Stimulated activated CD4-positive, alpha-beta T cell treated with anti-CD3 and anti-CD28 coated beads, Interleukin-2, amount 100 ng/mL, for 4 hours (primary cell): ENCODE measurements at places on chromosomes 7 and 10.

DNA sequence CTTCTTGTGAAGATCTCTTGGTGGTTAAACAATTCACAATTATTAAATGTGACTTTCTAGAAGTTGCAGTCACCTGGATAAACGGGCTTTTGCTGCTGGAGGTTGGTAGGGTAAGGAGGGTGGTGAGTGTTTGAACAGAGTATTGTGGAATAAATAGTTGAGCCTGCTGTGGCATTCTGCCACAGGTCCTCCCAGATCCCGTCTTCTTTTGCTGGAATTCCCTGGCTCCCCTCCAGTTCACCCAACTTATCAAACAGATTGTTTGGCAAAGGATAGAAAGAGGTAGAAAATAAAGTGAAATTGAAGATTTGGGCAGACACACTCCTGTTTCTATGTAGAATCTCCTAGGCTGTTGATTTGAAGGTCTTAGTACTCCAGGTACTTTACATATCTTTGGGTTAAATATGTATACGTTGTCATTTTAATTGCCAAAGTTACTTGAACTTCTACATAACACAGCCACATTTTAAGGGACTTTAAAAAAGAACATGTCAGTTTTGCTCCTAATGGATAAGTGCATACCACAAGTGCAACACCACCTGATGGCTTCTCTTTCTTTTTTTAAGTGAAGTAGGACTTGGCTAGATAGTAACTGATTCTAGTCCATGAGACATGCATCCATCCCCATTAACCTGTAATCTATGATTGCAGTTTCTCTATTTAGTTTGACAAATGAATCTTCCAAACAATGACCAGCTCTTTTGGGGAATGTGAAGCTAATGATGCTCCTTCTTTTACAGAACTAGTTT lies 83.0 kb downstream of the ARL4A start:
- no peak for DNase-seq

GRCh38 chr7:154427533-154427932 lies 375.3 kb downstream of the DPP6 start:
- no peak for DNase-seq

DNA sequence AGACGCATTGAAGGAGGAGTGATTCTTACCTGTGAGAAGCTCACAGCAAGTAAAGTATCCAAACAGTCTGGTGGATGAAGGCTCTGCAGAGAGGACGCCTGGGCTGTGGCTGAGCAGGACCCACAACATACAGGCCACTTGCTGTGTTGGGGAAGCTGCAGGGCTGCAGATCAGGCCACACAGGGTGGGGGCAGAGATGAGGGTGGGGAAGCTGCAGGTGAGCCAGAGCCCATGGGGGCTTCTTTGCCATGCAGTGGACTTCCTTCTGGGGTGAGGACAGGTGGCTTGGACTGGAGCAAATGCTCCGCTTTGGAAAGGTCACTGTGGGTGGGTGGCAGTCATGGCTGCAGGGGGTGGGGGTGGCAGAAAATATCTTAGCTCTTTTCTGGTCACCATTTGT lies 214.8 kb downstream of the GLRX3 start:
- no peak for DNase-seq

DNA sequence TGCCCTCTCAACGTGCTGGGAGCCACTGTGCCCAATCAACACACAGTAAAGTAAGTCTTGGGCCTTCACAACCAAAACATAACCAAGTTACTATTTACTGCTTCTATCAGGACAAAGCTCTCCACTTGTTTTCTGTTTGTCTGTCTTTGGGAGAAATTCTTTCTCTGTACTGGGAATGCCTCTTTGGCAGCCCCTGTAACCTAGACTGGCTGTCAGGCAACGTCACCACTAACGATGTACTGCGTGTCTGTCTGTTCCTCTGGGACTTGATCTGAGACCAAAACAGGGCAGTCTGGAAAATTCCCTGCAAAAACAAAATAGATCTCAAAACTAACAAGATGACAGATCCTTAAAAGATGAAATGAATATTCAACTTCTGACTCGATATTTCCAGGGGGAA lies 113.0 kb downstream of the SMURF1 start:
- DNase-seq = no peak

GRCh38 chr10:20644421-20644820 lies 252.7 kb downstream of the NEBL start:
- no peak for DNase-seq

- no peak for DNase-seq
Observed at GRCh38 chr10:2986391-2986801, 81.0 kb upstream of the PFKP start.

GRCh38 chr10:109982123-109982522 lies 25.7 kb upstream of the ADD3 start:
- DNase-seq = no peak

DNA sequence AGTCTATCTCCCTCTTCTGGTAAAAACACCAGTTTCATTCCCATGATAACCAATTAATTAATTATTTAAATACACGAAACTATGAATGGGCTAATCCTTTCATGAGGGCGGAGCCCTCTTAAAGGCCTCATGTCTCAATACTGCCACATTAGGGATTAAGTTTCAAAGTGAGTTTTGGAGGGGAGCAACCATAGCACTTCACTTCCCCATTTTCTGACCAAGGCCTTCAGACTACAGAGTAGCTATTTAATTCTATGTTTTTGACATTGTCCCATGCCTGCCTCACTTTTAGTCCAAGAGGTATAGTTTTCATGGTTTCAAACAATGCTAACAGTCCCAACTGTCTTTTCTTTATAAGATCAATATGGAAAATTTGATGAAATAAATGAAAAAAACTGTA lies 618.6 kb downstream of the ZWINT start:
- DNase-seq = no peak

GRCh38 chr10:51620131-51620530 lies 79.3 kb downstream of the CSTF2T start:
- no peak for DNase-seq

DNA sequence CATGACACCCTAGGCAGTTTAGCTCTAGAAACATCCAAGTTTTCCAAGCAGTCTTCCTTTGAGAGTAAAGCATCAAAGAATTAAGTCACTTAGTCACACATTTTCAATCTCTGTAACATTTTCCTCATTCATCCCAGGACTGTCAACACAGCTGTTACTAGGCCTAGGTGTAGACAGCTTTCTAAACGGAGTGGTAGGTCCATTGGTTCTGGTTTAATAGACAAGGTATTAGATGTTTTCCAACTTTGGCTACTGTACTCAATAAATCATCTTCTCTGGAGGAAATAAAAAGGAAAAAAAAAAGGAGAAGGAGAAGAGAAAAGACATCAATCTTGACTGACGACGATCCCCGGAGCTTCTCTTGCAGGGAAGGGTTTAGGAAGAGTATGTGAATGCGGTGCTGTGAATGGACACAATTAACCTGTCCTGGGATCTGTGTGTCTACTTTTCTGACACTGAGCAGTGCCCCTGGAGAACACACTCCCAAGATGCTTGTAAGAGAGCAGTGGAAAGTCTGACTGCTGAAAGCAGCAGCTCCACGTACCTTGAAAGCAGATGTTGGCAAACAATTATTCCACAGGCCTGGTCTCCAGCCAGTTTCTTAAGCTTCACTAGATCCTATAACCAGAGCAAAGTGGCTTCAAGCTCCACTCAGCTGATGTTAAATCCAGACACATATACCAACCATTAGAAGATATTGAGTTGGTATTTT lies 59.1 kb downstream of the CXCL12 start:
- no peak for DNase-seq

DNA sequence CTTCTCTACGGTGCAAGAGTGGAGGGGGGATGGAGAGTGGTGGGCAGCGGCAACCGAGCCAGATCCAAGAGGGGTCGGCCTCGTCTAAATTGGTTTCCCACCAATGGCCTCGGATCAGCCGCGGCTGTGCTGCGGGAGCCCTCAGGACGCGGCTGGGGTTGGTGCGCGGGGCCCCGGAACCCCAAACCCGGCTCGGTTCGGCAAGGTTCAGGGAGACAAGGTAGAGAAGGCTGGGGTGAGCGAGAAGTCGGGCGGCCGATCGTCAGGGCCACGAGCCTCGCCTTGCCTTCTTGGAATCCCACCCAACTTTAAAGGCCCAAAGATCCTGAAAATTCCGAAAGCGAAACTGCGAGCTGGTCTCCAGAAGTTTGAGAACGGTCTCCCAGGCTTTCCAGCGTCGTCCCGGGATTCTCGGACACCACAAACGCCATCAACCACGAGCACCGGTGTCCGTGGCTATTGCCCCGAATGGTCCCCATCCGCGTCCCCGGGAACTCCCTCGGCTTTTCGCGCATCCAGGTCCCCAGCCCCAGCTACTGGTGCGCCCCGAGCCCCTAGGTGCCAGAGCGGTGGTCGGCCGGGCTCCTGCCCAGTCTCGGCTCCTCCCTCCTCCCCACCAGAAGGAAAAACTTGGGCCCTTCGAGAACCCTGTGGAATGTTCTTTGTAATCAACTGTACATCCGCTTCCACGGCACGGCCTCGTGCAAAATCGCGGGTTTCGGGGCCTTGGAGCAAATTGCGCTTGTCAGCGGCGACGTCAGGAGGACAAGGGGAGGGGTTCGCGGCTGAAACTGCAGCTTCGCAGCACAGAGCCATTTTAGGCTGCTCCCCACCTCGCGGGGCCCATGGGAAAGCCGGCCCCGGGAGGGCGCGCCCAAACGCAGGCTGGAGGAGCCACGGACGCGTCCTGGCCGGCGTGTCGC lies 3.2 kb downstream of the SFMBT2 start:
- no peak for DNase-seq

- DNase-seq = no peak
Observed at GRCh38 chr7:37220664-37221063, 228.0 kb downstream of the ELMO1 start.

- no peak for DNase-seq
Observed at GRCh38 chr10:120131183-120131582, 238.7 kb downstream of the SEC23IP start.

GRCh38 chr10:25820874-25821273 lies 113.2 kb upstream of the MYO3A start:
- no peak for DNase-seq

- DNase-seq = no peak
Observed at GRCh38 chr10:62573929-62574328, 199.8 kb downstream of the ZNF365 start.

DNA sequence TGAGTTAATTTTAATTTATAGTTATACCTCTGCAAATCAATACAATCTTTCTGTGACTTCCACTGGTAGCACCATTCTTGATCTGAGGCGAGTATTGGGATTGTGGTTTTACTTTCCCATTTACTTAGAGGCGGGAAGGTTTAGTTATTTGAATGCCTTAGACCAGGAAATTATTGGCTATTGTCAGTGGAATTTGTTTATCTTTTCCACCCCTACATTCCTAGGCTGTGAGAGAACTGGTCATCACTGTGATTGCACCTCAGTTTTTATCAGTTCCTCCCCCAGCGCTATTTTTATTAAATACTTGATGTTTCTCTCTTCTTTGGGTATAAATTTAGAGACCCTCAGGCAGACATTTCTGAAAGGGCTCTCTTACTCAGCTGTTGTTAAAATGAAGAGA lies 29.9 kb downstream of the CDK14 start:
- no peak for DNase-seq

DNA sequence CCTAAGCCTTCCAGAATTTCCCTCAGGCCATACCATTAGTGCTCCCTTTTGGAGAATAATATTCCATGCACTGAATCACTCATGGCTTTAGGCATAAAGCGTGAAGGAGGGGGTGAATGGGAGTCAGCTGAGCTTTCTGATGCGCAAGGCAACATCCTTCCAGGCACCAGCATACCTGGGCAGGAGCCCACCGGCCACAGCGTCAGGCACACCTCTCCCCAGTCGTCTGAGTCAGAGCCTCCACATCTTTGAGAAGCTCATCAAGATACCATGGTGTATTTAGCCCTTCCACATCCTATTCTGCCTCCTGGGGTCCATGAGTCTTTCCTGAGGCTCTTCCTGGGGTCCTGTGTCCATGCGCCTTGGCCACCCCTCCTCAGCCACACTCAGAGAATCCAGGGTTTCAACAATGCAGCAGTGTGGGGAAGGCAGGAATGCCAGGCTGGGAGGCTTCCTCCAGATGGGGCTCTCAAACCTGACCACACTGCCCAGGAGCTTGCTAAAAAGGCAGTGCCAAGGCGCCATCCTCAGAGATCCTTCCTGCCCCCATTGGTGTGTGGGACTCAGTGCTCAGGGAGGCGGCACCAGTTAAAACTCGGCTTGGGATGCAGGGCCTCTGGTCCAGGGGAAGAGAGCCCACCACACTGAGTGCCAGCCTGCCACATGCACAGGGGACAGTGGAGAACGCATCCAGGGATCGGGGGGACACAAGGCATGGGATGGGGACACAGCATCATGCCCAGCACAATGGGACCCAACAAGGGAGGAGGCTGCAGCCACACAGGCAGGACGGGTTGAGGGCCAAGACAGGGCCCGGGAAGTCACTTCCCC lies 31.6 kb downstream of the RASGEF1A start:
- no peak for DNase-seq

DNA sequence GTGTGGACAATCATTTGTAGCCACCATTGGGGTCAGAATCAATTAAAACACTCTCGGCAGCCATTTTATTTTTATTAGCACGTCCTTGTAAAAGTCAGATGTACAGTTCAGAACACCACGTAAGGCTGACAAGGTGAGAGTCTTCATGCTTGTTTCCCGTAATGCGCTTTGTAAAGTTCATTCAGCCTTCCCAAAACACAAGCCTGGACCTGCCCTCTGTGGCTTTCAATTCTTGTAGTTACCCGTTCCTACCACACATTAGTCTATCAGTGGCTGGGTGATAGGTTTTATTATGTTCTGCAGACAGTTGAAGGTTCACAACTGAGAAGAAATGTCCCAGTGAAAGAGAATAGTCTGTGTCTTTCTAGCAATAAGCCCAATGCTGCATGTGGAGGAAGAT lies 35.4 kb downstream of the GAD2 start:
- no peak for DNase-seq

DNA sequence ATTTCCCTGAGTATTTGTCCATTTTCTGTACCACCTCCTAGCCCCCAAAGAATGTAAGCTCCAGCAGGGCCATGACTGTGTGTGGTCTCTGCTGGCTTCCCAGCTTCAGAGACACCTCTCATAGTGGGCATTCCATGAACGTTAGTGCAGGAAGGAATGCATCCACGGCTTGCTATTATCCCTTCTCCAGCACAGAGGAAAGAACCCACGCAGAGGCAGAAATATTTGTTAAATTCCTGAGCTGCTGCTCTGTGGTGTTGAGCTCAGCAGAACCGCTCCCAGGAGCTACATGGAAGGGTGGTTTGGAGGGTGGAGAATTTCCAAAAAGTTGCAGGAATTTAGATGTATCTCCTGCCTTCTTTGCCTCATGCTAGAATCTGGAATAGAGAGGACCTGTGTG lies 275.2 kb downstream of the POU6F2 start:
- no peak for DNase-seq

- no peak for DNase-seq
Observed at GRCh38 chr10:74753442-74754211, 72.8 kb upstream of the KAT6B start.

- DNase-seq = no peak
Observed at GRCh38 chr7:92682330-92682729, 92.1 kb upstream of the FAM133B start.

GRCh38 chr7:1920266-1920681 lies 250.2 kb downstream of the ELFN1 start:
- peak; percentile 14 for DNase-seq
